ENCODE measurements at places on chromosomes 12 and 14. TPM values are rescaled to one million over a fixed set of nuclear protein-coding genes. Genes with fewer than 3 reads are reported as not detected.

- no peak for DNase-seq
Measured at GRCh38 chr14:92635031-92635430, 113.4 kb downstream of the LGMN start.

DNA sequence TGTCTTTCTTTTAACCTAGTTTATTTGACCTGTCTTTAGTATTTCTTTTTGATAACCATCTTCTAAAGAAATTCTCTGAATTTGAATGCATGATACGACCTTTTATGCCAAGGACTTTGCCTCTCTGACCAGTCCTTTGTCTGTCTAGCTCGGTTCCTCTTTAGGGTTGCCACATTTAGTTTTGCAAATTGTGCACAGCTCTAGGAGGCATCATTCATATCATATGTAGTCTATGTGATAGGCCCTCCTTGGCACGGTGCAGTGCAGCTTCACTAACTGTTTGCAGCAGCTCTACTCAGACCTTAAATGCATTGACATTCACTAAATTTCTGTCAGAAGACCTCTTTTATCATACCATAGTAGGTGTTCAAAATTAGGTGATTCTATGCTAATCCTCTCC, 75.6 kb downstream of the USP15 start:
- DNase-seq = no peak

Gene AKAP5
- total RNA-seq = 3.0 TPM

Gene FAR2
- total RNA-seq = 5.6 TPM
